ENCODE measurements at places on chromosomes 4 and X. TPM values are rescaled to one million over a fixed set of nuclear protein-coding genes. Genes with fewer than 3 reads are reported as not detected.
A peak's percentile ranks its signal among the peaks of the same experiment; 100 is the strongest.

- H3K27me3 ChIP-seq: no peaks in the 10 kb centered on the region
- H3K4me3 ChIP-seq: no peak overlapping the region
- H3K27ac ChIP-seq: no peak overlapping the region
- DNase-seq: no peak
- no peaks in the 10 kb centered on the region for H3K4me1 ChIP-seq
Measured at GRCh38 chr4:113294908-113295307, 245.5 kb downstream of the ANK2 start.

DNA sequence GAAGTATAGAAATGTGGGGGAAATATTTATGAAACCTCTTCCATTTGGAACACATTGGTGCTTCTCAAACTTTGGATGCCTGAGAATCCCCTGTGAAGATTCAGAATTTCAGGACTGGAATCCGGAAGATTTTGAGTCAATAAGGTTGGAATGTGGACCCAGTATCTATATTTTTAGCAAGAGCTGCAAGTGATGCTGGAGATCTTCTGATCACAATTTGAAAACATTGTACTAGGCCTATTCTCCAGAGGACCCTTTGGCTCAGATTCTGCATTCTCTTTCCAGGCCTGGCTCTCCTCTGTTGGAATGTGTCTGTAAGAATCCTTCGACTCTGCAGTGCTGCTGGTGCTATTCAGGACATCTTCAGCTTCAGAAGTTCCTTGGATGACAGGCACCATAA lies 2.4 kb upstream of the PKD2 start:
- H3K4me1 ChIP-seq: peaks cover 12% of the 10 kb centered on the region
- H3K36me3 ChIP-seq: no peaks in the 10 kb centered on the region
- H3K27ac ChIP-seq: no peak overlapping the region
- H3K4me3 ChIP-seq: no peak overlapping the region
- no peaks in the 10 kb centered on the region for H3K27me3 ChIP-seq

- no peak overlapping the region for H3K27ac ChIP-seq
- peak; percentile 46 for DNase-seq
- H3K4me1 ChIP-seq: peaks cover 31% of the 10 kb centered on the region
- H3K4me3 ChIP-seq: no peak overlapping the region
- H3K36me3 ChIP-seq: no peaks in the 10 kb centered on the region
Measured at GRCh38 chr4:2396781-2397368, 21.6 kb downstream of the ZFYVE28 start.

GRCh38 chr4:24568425-24568824 lies 15.9 kb downstream of the DHX15 start:
- no peak overlapping the region for H3K4me3 ChIP-seq
- no peaks in the 10 kb centered on the region for H3K36me3 ChIP-seq

ASB12 gene
- total RNA-seq: not detected
